Activated CD8-positive, alpha-beta T cell treated with anti-CD3 and anti-CD28 coated beads for 36 hours (primary cell): ENCODE measurements at places on chromosomes 16 and 17. TPM values are rescaled to one million over a fixed set of nuclear protein-coding genes. Genes with fewer than 3 reads are reported as not detected.

ZFP3 gene
- total RNA-seq, result 1.5 TPM

TPPP3 gene
- not detected for total RNA-seq

SEPTIN1 gene
- total RNA-seq, result 163 TPM

EPX gene
- not detected for total RNA-seq

FNDC8 gene
- total RNA-seq, result not detected

KRT34 gene
- total RNA-seq, result not detected

HCRT gene
- total RNA-seq, result not detected

PHOSPHO1 gene
- not detected for total RNA-seq

DNA sequence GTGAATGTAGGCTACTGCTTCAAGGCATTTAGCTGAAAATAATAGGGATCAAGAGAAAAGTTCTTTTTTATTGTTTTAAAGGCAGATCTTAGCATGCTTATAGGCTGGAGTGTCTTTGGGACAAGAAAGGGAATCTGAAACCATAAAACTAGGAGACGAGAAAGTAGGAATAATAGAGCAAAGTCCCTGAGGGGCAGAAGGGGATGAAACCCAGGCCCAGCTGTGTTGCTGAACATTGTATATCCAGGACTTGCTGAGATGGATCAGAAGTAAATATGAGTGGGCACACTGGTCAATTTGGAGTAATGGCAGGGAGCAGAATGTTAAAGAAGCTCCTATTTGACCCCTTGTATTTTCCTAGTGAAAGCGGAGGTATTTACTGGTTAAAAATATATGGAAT, 9.3 kb downstream of the ZNF689 start:
- peaks cover 15% of the 10 kb centered on the region for H3K36me3 ChIP-seq
- peaks cover 4% of the 10 kb centered on the region for H3K4me1 ChIP-seq
- DNase-seq, result no peak
- H3K4me3 ChIP-seq, result no peak overlapping the region
- H3K27ac ChIP-seq, result no peak overlapping the region
- no peaks in the 10 kb centered on the region for H3K27me3 ChIP-seq

DNA sequence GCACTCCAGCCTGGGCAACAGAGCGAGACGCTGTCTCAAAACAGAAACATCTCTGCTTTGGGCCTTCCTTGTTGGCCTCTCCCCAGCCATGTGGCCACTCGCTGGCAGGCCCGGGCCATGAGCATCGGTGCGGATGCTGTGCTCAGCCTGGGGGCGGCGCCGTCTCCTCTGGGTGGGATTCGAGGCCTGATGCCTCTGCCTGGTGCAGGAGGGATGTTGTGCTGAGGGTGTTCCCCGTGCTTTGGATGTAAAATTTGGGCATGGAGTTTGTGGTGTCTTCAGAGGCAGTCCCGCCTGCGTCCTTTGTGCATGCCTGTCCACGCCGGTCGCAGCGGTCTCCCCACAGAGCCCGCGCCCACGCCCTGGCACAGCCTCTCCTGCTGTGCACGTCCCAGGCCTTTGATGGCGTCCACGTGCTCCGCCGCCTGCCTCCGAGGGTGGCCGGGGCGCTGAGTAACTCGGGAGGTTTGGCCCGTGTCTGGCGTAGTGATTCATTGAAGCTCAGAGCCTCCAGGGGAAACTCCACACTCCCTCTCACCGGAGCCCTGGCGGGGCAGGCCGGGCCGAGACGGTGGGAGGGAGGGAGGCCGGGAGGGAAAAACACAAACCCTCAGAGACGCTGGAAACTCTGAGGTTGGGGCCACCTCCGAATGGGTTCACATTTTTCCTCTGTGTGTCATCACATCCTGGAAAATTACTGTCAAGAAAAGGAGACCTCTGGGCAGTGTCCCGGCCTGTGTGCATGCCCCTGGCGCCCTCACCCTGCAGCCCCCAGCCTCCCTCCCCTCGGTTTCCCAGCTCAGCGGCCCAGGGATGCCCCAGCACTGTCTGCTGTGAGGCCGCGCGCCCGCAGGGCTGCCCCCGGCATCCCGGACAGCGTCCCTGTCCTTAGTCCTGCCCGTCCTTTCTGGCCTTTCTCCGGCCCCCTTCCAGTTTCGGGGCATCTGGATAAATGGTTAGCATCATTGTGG, 19.0 kb downstream of the CENPX start:
- no peak overlapping the region for H3K4me3 ChIP-seq
- no peaks in the 10 kb centered on the region for H3K36me3 ChIP-seq
- no peaks in the 10 kb centered on the region for H3K27me3 ChIP-seq
- no peak overlapping the region for H3K27ac ChIP-seq

- no peaks in the 10 kb centered on the region for H3K4me1 ChIP-seq
- no peak overlapping the region for H3K27ac ChIP-seq
- peaks cover 1% of the 10 kb centered on the region for H3K27me3 ChIP-seq
- no peak overlapping the region for H3K4me3 ChIP-seq
These were observed 79.7 kb upstream of the RCVRN start for GRCh38 chr17:9984768-9985167.

DNA sequence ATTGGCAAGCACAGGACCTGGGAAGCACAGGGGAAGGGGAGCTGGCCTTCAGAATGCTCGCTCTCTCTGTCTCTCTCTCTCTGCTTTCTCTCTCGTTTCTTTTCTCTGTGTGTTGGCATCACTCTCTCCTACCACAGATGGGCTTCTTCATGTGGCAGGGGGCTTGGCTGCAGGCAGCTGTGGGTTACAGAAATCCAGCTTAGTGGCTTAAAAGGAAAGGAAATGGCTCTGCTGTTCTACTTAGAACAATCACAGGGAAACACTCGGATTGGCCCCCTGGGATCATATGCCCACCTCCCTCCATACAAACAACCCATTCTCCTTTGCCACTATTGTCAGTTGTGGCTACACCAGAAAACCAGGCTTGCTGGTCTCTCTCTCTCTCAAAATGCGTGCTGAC, 20.4 kb downstream of the TBX2 start:
- H3K4me3 ChIP-seq, result no peak overlapping the region
- H3K27ac ChIP-seq, result no peak overlapping the region
- peaks cover 29% of the 10 kb centered on the region for H3K27me3 ChIP-seq
- peaks cover 4% of the 10 kb centered on the region for H3K4me1 ChIP-seq

DNA sequence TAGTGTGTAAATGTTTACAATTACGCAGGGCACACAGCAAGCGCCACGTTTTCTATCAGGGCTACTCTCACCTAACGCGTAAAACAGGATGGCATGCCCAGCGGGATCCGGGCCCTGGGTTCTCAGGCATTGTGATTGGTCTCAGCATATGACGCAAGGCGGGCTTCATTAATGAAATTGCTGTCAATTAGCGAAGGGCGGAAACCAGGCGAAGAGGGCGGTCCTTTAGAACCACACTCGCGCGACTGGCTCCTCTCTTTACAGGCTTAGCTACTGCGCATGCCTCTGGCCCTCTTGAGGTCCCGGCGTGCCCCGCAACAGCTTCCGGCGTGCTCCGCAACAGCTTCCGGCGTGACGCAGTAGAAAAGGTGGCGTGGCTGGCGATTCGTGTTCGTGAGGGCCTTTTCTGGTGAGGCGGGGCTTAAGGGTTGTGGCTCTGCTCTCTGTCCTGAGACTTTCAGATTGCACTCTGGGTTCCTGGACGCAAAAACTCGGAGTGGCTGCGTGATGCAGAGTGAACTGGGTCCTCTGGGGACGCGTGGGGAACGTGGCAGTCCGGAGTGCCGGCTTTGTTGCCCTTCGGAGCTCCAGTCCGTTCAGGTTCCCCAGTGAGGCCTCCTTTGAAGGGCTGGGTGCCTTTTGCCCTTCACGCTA, 9.2 kb downstream of the OR2C1 start:
- H3K27me3 ChIP-seq, result peaks cover 11% of the 10 kb centered on the region
- peak overlapping the region; percentile 80 for H3K4me3 ChIP-seq

- H3K4me3 ChIP-seq, result peak within 1 kb of the TSS; percentile 86
- H3K27ac ChIP-seq, result peak within 1 kb of the TSS; percentile 99
- no peaks in the 10 kb centered on the region for H3K27me3 ChIP-seq
- H3K36me3 ChIP-seq, result peaks cover 14% of the 10 kb centered on the region
These were observed at the start of gene APOBR for GRCh38 chr16:28494121-28494851. Gene APOBR, plus strand, starts transcription at chr16:28494643. Its CDS starts 39 bp downstream, at chr16:28494682.

GRCh38 chr16:85809645-85810044, 10.2 kb downstream of the COX4I1 start:
- peaks cover 11% of the 10 kb centered on the region for H3K27me3 ChIP-seq
- H3K36me3 ChIP-seq, result peaks cover 22% of the 10 kb centered on the region
- H3K27ac ChIP-seq, result no peak overlapping the region
- no peaks in the 10 kb centered on the region for H3K4me1 ChIP-seq
- no peak for DNase-seq

GRCh38 chr17:15119968-15120367, 145.2 kb downstream of the PMP22 start:
- DNase-seq, result no peak
- peaks cover 6% of the 10 kb centered on the region for H3K27me3 ChIP-seq
- H3K36me3 ChIP-seq, result no peaks in the 10 kb centered on the region

- H3K4me3 ChIP-seq, result no peak overlapping the region
- DNase-seq, result no peak
- H3K27me3 ChIP-seq, result peaks cover 8% of the 10 kb centered on the region
- no peak overlapping the region for H3K27ac ChIP-seq
- H3K36me3 ChIP-seq, result no peaks in the 10 kb centered on the region
- H3K4me1 ChIP-seq, result peaks cover under 1% of the 10 kb centered on the region
These were observed 36.0 kb downstream of the ACTG1 start for GRCh38 chr17:81476635-81477034.

DNA sequence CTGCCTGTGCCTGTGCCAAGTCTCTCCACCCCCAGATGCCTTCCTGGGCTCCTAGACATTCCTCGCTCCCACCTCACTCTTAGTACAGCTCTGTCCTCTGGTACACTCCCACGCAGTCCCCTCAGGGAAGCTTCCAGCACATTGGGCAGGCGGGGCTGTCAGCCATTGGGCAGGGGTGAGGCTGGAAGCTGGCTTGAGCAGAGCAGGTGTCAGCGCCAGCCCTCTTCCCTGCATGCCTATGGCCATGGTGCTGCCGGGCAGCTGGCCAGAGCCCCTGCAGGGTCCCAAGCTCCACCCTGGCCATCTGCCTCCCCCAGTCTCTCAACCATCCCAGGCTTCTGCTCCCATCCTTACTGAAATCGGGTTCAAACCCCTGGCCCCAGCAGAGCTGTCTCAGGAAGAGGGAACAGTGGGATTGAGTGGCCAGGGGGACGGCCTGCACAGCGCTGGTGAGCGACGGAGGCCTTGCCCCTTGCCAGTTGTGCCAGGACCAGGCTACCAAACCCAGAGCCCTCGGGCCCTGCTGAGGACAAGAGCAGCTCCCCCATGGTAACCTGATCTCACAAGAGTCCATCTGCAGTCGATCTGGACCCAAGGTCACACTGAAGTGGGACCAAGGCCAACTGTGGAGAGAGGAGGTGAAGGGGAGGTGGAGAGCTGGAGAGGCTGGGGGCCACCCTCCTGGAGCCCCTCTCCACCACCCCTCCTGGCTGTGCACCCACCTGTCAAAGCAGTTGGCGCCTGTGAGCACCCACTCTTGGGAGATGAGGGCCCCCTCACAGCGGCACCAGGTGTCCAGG, 2.4 kb upstream of the B9D1 start:
- H3K36me3 ChIP-seq, result no peaks in the 10 kb centered on the region
- H3K27me3 ChIP-seq, result peaks cover 4% of the 10 kb centered on the region
- no peak for DNase-seq
- H3K4me3 ChIP-seq, result no peak overlapping the region

GRCh38 chr16:4574919-4575705, 19.0 kb downstream of the C16orf96 start:
- H3K27me3 ChIP-seq, result no peaks in the 10 kb centered on the region
- H3K27ac ChIP-seq, result no peak overlapping the region
- DNase-seq, result no peak

GRCh38 chr16:51621610-51622009, 470.5 kb upstream of the SALL1 start:
- no peak overlapping the region for H3K27ac ChIP-seq
- no peak for DNase-seq
- H3K36me3 ChIP-seq, result no peaks in the 10 kb centered on the region
- H3K27me3 ChIP-seq, result no peaks in the 10 kb centered on the region
- H3K4me1 ChIP-seq, result no peaks in the 10 kb centered on the region

GRCh38 chr17:31136319-31136718, 41.5 kb downstream of the NF1 start:
- no peak overlapping the region for H3K27ac ChIP-seq
- no peaks in the 10 kb centered on the region for H3K27me3 ChIP-seq
- no peak for DNase-seq
- peaks cover 8% of the 10 kb centered on the region for H3K36me3 ChIP-seq
- H3K4me3 ChIP-seq, result no peak overlapping the region

- H3K4me1 ChIP-seq, result peaks cover 13% of the 10 kb centered on the region
- no peak overlapping the region for H3K27ac ChIP-seq
- no peak for DNase-seq
- peaks cover 18% of the 10 kb centered on the region for H3K27me3 ChIP-seq
- no peak overlapping the region for H3K4me3 ChIP-seq
- peaks cover 4% of the 10 kb centered on the region for H3K36me3 ChIP-seq
These were observed 390.9 kb downstream of the SEC14L1 start for GRCh38 chr17:77531641-77532040.

- no peak overlapping the region for H3K27ac ChIP-seq
- peaks cover 2% of the 10 kb centered on the region for H3K36me3 ChIP-seq
- no peaks in the 10 kb centered on the region for H3K27me3 ChIP-seq
- peaks cover 55% of the 10 kb centered on the region for H3K4me1 ChIP-seq
- H3K4me3 ChIP-seq, result no peak overlapping the region
- DNase-seq, result no peak
These were observed 7.7 kb downstream of the HSDL1 start for GRCh38 chr16:84137287-84137686.

DNA sequence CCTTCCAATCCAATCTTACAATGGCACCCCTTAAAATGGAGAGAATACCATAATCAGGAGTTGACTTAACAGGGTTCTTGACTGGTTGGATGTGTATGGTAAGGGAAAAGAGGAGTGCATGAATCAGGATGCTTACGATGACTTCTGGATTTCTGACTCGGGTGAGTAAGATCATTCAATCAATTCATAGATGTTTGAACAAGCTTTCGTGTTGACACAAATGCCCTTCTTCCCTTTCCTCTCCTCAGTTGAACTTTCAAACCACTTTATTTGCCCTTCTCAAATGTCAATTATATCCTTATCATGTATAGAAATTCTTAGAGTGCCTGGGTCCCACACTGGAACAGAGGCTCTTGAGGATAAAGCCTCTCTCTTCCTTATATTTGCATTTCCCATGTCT, 25.9 kb downstream of the ABCC12 start:
- peaks cover 8% of the 10 kb centered on the region for H3K27me3 ChIP-seq
- H3K27ac ChIP-seq, result no peak overlapping the region
- DNase-seq, result no peak
- no peaks in the 10 kb centered on the region for H3K4me1 ChIP-seq
- H3K4me3 ChIP-seq, result no peak overlapping the region

DNA sequence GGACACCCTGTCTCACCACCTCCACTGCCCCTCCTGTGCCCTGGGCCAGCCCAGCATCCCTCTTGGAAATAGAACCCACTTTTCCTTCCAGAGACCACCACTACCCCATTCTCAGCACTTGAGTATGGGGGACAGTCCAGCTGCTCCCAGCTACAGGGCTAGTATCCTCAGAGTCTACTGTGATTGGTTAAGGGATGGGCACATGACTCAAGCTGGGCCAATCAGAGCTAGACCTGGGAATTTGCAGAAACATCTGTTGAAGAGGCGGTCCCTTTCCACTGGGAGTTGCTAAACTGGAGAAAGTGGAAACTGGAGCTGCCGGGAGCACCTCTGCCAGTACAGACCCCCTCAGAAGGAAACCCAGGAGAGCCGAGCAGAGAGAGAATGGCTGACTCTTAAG, 156.6 kb downstream of the GSG1L start:
- H3K27ac ChIP-seq, result no peak overlapping the region
- H3K4me1 ChIP-seq, result no peaks in the 10 kb centered on the region
- H3K4me3 ChIP-seq, result no peak overlapping the region
- no peak for DNase-seq
- no peaks in the 10 kb centered on the region for H3K36me3 ChIP-seq
